ENCODE measurements at places on chromosomes 5 and 9. TPM values are rescaled to one million over a fixed set of nuclear protein-coding genes. Genes with fewer than 3 reads are reported as not detected.

- DNase-seq = no peak
Measured at GRCh38 chr9:131263701-131264100, 12.6 kb downstream of the FAM78A start.

GRCh38 chr5:31124651-31125305, 68.7 kb upstream of the CDH6 start:
- DNase-seq = no peak

The STKLD1 gene
- total RNA-seq = 0.91 TPM

DNA sequence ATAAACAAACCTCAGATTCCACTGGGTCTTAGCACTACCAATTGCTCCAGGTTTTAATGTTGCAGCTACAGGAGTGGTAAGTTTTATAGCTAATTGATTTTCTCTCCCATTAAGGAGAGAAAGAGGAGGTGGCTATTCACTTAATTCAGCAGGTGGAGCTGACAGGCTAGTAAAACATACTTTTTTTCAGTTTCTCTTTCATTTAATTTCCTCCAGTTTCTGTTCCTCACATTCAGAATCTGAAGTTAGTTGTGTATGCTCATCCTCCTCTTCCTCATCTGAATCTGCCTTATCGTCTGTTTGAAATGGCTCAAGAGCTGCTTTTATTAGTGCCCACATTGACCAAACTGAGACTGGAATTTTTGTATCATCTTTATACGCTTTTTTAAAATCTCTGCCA, 98.0 kb downstream of the PLPPR1 start:
- no peak for DNase-seq

DNA sequence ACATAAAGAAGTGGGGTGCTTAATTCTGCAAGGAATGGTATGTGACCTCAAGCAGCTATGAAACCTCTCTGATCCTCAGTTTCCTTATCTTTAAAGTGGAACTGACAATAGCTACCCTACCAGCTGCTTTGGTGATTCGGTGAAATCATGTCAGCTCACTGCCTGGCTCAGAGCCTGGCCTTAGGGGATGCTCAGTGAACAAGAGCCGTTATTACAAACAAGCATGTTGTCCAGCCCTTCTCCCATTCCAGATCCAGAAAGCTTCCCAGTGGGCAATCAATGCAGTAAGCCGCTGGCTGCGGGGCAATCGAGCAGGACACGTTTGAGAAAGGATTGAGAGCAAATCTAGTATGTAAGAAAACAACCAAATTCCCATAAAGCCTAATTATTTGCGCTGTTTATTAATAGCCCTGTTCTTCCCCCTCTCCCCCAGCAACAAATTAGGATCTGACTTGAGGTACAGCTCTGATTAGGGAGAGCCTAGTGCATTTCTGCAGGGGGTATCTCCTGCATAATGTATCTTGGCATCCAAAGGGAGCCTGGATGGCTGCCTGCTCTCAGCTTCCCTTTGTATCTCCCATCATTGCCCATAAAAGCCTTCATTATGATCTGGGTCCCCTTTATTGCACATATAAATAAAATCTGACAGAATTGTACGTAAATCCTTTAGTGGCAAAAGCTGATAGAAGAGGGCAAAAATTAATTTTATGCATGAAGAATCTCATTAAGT, 371.4 kb downstream of the TMEM232 start:
- DNase-seq = no peak

- no peak for DNase-seq
Measured at GRCh38 chr9:136366826-136367225, 3.3 kb upstream of the DNLZ start.

The MUSK gene
- not detected for total RNA-seq

All from A172 (cell line).